ENCODE measurements at places on chromosomes 2 and 18. TPM values are rescaled to one million over a fixed set of nuclear protein-coding genes. Genes with fewer than 3 reads are reported as not detected.

The CCDC121 gene
- total RNA-seq = 3.4 TPM

The CCDC141 gene
- not detected for total RNA-seq

The GBX2 gene
- total RNA-seq = not detected

DNA sequence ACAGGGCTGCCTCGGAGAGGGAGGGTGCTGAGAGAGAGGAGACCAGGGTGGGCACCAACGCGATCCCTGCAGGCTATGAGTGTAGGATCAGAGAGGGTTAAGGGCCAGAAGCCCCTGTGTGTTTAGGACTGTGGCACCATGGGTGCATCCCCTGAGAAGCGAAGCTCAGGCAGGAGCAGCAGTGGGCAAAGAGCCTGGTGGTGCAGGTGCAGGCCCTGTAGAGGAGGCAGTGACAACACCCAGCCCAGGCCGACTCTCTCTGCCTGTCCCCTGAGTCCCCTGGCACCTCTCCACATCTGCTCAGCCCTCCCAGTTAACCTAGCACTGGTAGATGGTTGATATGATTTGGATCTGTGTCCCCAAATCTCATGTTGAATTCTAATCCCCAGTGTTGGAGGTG is 139.8 kb downstream of the RNF152 start:
- DNase-seq = no peak

GRCh38 chr18:35611518-35611917 is 30.0 kb downstream of the GALNT1 start:
- DNase-seq = no peak

DNA sequence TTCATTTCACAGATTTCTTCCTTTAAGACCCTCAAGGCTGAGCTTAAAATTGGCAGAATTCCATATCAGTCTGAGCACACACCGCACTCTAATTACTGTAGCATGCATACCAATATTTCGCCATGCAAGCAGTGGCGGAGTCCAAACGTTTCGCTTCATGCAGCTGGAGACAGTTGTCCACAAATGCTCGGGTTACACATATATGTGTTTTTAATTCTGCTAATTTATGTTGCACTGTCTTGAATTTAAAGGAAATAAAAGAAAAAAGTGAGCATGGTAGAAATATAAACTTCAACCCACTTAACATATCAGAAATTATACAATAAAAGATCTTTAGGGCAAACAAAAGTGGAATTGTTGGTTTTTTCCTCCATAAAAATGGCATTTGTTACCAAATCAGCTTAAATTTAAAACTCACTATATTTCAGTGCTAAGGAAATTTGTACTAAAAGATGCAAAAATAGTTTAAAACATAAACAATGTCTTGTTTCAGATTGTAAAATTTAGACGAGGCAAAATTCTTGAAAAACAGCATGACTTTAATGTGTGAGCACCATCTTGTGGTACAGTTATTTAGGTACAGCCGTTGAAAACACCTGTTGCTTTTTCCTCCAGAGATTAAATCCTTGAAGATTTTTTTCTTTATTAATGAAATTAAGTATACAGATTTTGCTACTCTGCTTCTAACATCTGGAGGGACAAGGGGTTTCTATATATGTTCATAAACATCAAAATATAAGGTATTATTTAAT is 24.1 kb upstream of the KANSL1L start:
- peak; percentile 73 for DNase-seq

DNA sequence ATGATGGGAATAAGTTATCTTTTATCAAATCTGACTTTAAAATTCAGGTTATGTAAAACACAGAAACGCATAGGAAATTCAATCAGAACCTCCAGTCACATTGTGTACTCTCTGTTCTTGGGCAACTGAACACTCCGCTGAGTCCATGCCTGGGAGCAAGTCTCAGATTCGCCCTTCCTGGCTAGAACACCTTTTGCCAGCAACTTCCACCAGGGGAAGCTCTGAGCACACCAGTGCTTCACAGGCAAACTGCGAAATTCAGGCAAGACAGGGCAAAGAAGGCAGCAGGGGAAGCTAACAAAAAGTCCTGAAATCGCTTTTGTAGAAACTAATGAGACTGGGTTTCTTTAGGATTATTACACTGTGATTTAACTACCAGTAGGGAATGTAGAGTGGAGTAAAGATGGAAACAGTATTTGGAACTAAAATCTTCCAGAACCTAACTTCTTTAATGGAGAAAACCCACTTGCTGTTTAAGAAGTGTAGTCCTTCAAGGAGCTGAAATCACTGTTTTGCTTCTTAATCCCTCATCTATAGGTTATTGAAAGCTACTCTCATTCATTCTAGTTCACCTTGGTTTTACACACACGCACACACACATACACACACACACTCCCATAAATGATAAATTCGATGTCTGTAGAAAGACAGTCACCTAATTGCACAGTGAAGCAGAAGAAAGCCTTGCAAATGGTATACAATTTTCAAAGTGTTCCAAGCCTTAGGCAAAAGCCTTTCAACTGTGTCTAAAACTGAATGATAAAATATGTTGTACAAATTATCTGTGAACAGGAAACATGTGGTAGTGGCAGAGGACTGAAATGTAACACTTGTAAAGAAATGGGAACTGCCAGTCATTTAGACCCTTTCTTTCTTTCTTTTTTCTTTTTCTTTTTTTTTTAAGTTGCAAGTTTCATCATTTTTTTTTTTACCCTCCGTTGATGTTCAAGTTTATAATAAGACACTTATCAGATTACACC is 214.5 kb downstream of the TMEM182 start:
- DNase-seq = peak; percentile 29

GRCh38 chr2:64405581-64406406 is 48.2 kb upstream of the LGALSL start:
- peak; percentile 96 for DNase-seq

DNA sequence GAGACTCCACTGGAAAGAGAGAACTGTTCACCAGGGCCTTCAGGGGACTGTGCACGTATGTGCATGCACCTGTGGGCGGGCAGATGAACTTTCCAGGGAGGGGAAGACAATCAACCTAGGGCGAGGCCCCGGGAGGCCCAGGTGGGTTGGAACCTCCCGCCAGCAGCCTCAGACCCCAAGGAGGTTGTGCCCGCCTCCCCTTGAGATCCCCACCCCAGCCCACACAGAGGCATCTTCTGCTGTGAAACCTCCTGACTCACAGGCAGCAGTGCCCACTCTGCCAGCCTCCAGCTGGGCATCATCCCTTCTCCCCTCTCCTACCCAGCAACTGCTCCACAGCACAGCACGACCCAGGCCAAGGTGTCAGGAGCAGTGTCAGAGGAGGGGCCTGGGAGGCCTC is 54.4 kb downstream of the FAM178B start:
- no peak for DNase-seq

GRCh38 chr2:205908212-205909183 is 177.5 kb downstream of the INO80D start:
- no peak for DNase-seq

GRCh38 chr18:59617468-59617932 is 79.7 kb downstream of the CCBE1 start:
- DNase-seq = no peak

All from GM23248 (cell line).